ENCODE measurements at places on chromosomes 12 and 14.
A peak's percentile ranks its signal among the peaks of the same experiment; 100 is the strongest.

DNA sequence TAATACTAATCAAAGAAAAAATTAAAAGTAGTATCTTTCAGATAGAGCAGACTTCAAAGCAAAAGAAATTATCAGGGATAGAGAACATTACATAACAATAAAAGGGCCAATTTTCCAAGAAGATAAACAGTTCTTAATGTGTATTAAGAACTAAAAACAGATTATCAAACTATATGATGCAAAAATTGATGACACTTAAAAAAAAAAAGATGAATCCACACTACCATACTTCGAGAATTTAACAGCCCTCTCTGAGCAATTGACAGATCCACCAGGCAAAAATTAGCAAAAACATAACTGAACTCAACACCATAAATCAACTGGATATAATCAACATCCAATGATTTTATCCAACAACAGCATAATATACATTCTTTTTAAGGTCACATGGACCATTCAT, 686.5 kb downstream of the LRFN5 start:
- no peak for DNase-seq

DNA sequence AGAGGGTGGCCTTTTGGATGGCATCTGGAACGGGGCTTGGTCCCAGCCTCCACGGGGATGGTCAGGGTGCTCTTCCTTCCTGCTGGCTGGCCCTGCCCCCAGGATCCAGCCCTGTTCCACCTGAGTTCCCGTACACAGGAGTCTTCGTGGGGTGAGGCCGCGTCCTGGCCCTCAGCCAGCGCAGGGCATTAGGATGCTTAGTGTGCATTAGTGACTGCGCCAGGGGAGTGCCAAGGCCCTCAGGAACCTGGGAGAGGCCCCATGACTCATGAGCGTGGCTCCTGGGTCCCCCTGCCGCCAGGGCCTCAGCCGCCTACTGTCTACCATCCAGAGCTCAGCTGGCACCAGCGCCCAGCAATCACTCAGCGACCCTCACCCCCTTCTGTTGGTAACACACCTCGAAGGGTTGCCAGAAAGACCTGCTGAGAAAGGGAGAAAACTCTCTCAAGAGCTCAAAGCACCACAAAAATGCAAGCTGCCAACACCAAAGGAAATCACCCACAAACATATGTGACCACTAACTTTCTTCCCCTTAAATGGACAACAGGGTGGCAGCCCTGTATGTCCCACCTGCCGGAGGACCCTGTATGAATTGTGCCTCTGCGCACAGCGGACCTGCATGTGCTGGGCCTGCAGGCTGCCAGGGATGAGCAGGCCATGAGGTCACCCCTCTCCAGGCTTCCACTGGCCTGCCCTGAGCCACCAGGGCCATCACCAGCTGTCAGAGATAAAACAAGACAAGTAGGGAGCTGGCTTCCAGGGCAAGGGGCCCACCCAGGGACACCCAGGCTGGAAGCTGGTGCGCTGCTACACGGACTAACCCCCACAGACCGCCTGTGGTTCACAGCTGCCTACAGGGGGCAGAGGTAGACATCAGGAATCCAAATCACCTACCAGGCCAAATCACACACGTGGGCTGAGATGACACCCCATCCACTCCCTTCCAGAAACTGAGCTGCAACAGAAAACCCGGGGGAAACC, 28.7 kb downstream of the CCDC85C start:
- peak; percentile 54 for DNase-seq

DNA sequence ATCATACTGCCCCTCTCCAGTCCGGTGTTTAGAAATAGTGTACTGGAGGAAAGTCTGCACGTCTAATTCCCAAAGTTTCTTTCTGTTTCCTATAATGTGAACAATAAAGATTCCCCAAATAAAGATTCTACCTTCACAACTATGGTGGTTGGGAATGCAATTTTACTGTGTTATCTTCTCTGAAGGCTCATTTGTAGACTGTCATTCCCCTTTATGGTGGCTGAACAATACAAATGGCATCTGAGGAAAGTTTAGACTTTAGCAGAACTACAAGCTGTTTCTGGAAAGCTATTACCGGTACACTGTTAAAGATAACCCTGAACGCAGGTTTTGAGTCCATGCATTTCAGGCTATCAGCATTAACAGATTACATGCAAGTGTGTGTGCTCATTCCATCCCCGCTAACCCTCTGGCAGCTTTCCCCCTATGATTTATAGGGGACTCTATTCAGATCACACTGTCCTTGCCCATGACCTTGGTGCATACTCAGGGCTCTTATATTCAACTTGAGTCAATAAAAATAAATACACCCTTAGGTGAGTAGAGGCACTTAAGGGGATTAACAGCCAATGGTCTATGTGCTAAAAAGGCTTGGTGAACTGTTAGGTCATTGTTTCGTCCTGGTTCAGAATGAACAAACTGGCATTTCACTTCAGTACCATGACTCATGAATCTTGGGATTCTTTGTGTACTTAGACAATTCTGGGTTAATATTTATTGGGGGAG, 60.7 kb upstream of the PYGL start:
- peak; percentile 9 for DNase-seq

GRCh38 chr12:47774663-47775062, 1.6 kb downstream of the SLC48A1 start:
- no peak for DNase-seq

DNA sequence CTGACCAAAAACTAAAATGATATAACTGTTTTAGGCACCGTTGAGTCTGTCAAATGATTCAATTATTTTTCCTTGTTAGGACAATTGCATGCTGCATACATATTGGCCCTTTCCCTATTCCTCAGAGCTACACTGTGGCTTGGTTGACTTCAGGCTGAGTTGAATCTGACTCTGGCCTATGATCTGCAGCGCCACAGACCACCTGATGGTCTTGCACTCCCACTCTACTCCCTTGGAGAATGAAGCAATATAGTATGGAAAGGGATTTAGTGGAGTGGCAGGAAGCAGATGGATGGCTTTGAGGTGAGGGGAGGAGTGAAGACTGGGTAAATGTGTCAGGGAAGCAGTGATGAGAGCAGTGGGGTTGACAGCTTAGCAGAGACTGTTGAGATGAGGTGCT, 579.0 kb upstream of the STXBP6 start:
- no peak for DNase-seq

DNA sequence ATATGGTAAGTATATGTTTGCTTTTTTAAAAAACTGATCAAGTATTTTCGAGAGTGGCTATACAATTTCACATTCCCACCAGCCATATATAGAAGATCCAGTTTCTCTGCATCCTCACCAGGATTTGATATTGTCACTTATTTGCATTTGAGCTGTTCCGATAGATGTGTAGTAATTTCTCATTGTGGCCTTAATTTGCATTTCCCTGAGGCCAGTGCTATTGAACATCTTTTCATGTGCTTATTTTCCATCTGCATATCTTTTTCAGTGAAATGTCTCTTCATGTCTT, 72.9 kb upstream of the VASH1 start:
- DNase-seq = no peak

GRCh38 chr14:72291908-72292688, 359.9 kb downstream of the RGS6 start:
- peak; percentile 54 for DNase-seq

DNA sequence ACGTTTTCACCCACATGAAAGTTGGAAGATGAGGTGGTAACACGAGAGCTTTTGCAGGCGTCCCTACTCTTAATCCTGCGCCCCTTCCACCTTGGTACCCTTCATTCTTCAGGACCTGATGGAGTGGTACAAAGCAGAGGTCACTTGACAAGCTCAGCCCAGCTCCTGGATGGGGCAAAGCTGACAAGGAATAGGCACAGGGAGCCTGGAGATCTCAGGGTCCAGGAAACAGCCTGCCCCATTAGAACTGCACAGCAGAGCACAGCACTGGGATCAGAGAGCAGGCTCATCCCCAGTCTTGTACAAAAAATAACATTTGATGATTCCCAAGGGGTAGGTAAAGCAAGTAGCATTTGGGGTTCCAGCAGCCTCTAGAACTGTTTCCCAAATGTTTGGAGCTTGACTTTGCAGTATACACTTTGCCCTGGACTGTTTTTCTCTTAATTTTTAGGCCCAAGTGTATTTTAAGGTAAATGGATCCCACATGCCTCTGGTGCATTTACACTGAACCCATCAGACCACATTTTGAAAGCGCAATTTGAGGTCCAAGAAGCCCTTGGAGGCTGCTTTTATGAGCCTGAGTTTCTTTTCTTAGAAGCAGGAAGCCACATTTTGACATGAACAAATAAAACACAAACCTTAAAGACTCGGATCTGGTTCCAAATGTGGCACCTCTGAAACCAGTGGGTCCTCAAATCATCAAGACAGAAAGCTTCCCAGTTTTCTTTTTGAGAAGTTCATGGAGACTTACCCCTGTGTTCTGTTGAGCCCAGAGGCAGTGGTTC, 633 bp downstream of the TC2N start:
- no peak for DNase-seq

- DNase-seq = no peak
Observed at GRCh38 chr12:108289350-108290161, 49.6 kb downstream of the CMKLR1 start.

DNA sequence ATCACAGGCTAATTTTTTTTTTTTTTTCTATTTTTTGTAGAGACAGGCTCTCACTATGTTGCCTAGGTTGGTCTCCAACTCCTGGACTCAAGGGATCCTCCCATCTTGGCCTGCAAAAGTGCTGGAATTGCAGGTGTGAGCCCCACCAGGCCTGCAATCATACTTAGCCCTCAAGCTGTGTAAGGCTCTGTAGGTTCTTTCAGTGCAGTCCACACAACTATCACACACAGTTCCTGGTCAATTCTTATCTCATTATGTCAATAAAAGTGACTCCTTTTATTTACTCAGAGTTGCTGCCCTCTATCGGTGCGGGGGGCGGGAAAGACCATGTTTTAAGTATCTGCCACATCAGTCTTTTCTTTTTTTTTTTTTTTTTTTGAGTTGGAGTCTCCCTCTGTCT, 29.0 kb downstream of the SLC2A3 start:
- DNase-seq = peak; percentile 62
